ENCODE measurements at places on chromosomes 4 and X.
A peak's percentile ranks its signal among the peaks of the same experiment; 100 is the strongest.

- no peak for DNase-seq
Measured at GRCh38 chr4:89486042-89486441, 178.4 kb upstream of the GPRIN3 start.

- no peak for DNase-seq
Measured at GRCh38 chr4:146787731-146788130, 149.0 kb downstream of the POU4F2 start.

DNA sequence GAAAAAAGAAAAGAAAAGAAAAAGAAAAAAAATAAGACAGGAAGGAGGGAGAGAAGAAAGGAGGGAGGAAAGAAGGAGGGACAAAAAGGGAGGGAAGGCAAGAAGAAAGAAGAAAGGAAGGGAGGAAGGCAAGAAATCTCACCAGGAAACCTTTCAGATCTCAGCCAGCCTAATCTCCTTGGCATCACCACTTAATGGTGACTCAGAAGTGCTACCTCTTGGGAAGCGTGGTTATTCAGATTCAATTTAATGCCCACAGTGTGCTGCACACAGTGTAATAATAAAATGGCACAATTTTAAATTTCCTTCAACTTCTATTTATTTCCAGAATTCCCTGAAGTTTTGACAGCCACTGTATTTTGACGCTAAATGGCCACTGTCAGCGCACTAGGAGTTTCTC is 50.3 kb downstream of the DKK2 start:
- DNase-seq = no peak

GRCh38 chr4:2689825-2690700 is 66.1 kb downstream of the TNIP2 start:
- no peak for DNase-seq

GRCh38 chrX:3161681-3162080 is 120.4 kb downstream of the ARSF start:
- DNase-seq = no peak

GRCh38 chr4:66372706-66373105 is 702.4 kb upstream of the EPHA5 start:
- DNase-seq = no peak

GRCh38 chr4:190016369-190017289 is 10.4 kb downstream of the FRG2 start:
- DNase-seq = no peak

GRCh38 chrX:54171527-54172250 is 11.4 kb downstream of the FAM120C start:
- DNase-seq = no peak

DNA sequence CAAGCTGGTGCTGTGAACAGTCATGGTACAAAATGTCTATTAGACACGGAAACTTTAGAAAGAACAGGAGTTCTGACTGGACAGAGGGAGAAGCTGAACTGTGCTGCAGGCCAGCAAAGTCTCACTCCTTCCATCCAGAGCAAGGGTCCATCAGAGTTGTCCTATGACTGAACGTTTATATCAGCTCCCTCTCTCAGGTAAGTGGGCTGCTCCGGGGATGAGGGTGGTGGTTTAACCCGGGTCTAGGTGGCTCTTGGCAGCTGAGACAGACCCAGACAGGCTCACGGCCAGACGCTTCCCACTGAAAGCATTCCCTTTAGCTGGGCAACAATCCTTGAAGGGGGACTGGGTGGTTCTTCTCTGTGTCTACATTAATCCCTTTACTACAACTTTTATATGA is 385.0 kb upstream of the SMIM31 start:
- DNase-seq = no peak

DNA sequence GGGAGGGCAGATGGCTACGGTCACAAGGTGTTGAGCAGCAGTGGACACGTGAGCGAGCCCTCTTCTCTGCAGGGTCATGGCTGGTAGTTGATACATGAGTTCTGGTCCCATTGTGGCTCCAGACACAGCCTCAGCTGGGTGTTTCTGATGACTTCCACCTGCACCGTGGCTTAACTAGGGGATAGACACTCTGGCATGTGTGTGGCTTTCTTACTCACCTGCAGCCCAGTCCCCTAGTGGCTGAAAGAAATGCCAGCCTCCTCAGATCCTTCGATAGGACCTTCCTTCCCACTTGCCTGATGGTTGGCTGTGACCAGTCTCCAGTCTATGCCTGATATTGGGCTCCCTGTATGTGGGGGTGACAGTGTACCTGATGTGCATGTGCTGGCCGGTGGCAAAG is 5.0 kb downstream of the GPR78 start:
- no peak for DNase-seq

DNA sequence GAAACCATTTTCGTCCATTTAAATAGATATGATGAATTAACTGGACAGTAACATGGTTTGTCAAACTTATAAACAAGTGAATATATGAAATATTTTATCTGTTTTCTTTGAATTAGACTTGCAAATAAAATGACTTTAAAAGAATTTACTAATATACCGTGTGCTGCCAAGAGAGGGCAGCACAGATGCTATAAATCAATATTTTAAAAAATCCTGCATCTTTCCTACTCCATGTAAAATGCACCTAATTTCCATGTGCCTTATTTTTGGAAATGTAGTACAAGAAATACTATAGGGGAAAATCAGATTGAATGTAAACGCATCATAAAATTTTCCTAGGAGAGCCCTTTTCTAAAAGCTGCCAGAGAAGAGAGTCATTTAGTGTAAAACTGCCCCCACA is 62.2 kb downstream of the PRKX start:
- DNase-seq = no peak

- DNase-seq = no peak
Measured at GRCh38 chr4:28225050-28225449, 1364.4 kb downstream of the STIM2 start.

GRCh38 chr4:8917868-8918783 is 46.5 kb upstream of the HMX1 start:
- peak; percentile 35 for DNase-seq

- no peak for DNase-seq
Measured at GRCh38 chr4:83174844-83175414, 60.4 kb upstream of the PLAC8 start.

DNA sequence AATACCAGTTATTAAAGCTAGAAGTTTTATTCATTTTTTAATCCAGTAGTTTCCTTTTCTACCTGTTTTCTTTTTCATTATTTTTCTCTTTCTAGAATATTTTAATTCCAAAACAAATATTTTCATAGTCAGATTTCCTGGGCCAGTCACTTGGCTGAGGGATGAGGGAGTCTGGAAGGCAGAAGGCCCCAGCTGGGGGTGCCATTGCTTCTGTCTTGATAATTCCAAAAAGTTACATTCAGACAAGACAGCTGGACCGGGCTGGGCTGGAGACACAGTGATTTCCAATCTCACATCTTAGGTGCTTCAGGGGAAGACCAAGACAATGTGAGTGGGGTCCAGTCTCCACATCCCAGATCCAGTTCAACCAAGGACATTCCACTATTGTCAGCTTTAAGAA is 263.5 kb downstream of the TMA16 start:
- no peak for DNase-seq

GRCh38 chr4:174260099-174260498 is 23.4 kb downstream of the FBXO8 start:
- no peak for DNase-seq

DNA sequence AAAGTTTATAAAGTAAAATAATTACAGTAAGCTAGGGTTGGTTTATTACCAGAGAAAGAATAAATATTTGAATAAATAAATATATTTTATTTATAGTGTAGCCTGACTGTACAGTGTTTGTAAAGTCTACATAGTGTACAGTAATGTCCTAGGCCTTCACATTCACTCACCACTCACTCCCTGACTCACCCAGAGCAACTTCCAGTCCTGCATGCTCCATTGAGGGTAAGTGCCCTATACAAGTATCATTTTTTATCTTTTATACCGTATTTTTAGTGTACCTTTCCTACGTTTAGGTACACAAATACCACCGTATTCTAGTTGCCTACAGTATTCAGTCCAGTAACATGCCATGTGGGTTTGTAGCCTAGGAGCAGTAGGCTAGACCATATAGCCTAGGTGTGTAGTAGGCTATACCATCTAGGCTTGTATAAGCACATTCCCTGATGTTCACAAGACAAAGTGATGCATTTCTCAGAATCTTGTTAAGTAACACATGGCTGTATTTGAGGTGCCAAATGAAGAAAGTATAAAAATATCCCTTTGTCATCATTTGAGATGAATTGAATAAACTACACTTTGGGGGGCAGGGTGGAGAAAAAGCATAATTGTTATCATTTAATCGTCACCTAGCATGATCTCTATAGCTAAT is 14.7 kb upstream of the KLHL8 start:
- no peak for DNase-seq

DNA sequence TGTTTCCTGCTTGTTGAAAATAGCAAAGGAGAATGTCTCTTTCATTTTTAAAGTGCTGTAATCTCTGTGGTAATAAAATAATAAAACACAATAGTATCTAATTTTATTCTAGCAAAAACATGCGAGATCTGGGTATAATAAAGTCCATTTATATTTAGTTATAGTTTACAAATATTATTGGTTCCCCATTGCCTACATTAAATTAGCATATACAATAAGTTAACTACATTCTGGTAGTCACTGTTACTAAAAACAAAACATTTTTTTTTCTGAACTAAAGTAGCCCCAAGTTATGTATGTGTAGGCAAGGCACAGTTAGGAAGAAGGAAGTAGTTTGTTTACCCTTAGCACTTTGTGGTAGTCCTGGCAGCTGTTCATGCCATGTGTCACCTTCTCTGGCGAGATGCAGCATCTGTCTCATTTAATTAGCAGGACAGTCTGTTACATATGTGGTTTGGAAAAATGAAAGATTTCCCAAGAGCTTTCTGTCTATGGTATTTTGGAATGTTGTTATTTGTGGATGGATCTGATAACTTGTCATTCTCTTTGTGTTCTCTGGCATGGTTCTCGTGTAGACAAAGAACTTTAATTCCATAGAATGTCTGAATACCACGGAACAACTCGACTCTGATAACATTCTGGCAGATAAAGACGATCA is 231.3 kb upstream of the PITX2 start:
- DNase-seq = no peak

DNA sequence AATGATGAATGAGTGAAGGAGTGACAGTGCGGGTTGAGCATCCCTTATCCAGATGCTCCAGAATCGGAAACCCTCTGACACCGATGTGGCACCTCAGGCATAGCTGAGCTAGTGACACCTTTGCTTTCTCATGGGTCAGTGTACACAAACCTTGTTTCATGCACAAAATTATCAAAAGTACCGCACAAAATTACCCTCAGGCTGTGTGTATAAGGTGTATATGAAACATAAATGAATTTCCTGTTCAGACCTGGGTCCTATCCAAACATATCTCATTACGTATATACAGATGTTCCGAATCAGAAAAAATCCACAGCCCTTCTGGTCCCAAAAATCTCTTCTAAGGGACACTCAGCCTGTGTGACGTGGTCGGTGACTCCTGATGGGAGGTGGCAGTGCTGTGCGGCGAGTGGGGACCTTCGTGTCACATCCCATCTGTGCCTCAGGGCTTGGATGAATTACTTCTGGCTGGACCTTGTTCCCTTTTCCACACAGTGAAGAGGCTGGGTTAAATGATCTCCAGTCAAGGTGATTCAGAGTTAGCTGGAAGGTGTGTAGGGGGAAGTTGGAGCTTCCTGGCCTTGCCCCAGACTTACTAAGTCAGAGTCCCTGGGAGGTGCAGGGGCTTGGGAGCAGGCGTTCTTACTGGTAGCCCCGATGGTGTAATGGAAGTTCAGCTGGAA is 18.8 kb downstream of the RGS12 start:
- DNase-seq = no peak

GRCh38 chrX:9784332-9784731 is 1.9 kb upstream of the SHROOM2 start:
- DNase-seq = no peak

GRCh38 chr4:128513664-128514484 is 226.3 kb upstream of the PGRMC2 start:
- DNase-seq = no peak

DNA sequence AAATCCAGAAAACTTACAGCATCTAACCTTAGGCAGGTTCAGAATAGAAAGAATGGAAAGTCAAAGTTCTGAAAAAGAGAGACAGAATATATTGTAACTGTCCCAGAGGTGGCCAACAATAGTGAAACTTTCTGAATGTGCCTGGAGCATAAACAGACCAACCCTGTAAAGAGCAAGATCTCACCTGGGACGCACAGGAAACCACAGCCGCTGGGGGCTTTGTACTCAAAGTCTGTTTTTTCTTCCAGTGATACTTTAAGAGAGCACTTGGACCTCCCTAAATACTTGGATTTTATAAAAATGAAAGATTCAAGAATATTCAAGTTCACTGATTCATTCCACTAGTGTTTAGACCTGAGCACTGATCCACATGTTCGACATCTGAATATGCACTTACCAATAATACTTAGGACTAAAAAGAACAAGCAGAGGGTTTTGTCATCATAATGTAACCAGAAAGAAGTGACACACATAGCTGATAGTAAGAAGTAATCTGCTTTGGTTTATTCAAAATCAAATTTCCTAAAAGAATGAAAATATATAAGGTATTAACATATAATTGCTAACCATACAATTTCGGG is 35.3 kb downstream of the ARAP2 start:
- peak; percentile 27 for DNase-seq

GRCh38 chr4:121011138-121011537 is 61.2 kb downstream of the NDNF start:
- no peak for DNase-seq

- no peak for DNase-seq
Measured at GRCh38 chrX:136750364-136750763, 30.4 kb downstream of the ARHGEF6 start.

DNA sequence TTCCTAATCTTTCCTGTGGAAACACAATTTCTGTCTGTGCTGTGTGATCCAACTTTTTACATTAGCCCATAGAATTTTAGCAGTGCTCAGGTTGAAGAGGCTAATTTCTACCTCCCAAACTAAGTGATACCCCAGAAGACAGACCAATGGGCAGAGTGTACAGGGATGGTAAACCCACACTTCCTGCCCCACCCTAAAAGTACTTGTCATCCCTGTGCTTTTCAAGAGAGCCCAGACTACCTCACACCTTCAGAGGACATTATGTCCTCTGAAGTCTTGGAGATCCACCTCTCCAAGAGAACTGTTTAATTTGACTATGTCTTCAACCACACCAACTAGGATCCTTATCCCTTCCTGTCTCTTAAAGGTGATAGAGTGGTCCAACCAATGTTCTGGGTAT is 82.0 kb upstream of the ACSL1 start:
- no peak for DNase-seq

Measured in stimulated activated CD8-positive, alpha-beta memory T cell treated with anti-CD3 and anti-CD28 coated beads, Interleukin-2, amount 100 ng/mL, for 1 hour (primary cell).